Stimulated activated naive CD8-positive, alpha-beta T cell treated with anti-CD3 and anti-CD28 coated beads, Interleukin-15, Interleukin-2, amounts not matched to agents 100 U/mL and 50 U/mL, for 24 hours (primary cell): ENCODE measurements at places on chromosomes 2 and 18.

DNA sequence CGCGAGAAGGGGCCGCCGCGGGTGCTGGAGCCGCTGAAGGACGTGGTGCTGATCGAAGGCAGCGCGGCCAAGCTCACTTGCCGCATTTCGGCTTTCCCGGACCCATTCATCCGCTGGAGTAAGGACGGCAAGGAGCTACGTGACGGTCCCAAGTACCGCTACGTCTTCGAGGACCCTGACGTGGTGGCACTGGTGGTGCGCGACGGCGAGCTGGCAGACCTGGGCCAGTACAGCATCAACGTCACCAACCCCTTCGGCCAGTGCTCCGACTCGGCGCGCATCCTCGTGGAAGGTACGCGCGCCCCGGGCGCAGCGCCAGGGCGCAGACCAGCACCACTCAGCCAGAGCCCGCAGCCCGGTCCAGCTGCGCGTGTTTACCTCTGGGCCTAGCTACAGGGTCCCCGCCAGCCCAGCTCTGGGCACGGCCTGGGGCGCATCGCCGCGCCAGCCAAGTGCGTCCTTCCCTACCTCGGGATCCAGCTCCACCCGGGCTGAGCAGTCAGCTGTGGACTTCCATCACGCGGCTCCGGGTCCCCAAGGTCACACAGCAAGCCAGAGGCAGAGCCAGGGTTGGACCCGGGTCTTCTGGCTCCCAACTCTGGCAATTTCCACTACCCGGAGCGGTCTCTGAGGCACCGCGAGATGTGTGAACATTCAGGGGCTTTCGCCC lies 1.7 kb upstream of the GMPPA start:
- DNase-seq, result no peak

DNA sequence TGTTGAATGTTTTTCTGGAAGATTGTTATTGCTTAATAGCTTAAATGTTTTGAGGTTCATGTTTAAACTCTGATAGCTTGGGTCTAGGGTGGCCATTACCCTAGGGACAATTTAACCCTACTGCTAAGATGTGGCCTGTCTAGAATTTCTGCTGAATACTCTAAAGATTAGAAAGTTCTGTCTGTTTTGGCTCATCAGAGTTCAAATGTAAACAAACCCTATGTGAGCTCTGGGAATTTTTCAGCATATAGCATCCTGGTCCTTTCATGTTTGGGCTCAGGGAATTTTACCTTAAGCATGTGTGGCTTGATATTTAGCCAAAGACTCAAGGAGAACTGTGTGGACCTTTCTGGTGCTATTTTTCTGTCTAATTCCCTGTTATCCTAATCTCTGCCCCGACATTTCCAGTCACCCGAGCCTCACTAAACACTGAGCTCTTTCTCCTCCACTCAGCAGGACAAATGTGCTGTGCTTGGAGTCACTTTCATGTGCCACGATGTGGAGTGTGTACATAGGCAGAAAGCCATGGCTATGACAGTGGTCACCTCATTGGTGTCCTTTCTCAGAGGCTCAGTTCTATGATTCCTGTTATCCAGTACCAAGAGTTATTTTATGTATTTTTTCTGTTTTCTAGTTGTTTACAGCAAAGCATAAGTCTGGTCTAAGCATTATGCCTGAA lies 492.5 kb upstream of the SPHKAP start:
- DNase-seq, result no peak

DNA sequence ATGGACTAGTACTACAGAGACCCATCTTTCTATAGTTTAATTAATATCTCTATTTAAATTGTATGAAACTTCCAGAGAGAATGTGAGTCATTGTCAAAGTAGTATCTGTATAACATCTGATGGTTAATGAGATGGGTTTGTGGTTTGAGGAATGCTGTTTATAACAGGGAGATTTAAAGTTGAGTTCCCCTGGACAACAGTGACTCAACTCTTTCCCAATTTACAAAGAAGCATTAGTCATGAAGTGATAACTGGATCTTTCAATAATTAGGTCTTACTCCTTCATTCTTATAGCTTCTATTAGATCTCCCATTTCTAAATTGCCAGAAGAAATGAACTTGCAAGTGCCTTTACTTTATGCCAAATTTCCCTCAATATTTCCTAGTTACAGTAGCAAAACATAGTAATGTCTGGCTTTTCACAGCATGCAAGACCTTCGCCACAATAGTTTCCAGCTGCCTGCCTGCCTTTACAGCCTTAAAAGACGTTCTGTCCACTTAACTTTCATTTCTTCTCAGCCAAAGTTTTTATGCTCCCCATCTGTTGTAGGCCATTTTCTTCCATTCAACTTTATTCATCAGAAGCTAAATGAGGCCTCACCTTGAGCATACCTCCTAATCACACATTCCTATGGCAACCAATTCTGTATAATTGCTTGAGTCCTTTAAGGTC lies 47.7 kb upstream of the WDR75 start:
- no peak for DNase-seq

GRCh38 chr2:143674051-143674450 lies 544.8 kb downstream of the ARHGAP15 start:
- no peak for DNase-seq

- DNase-seq, result no peak
Measured at GRCh38 chr2:71583876-71584275, 130.5 kb downstream of the DYSF start.

- DNase-seq, result no peak
Measured at GRCh38 chr2:223731503-223731902, 105.9 kb downstream of the AP1S3 start.

- DNase-seq, result no peak
Measured at GRCh38 chr18:45999536-45999935, 32.4 kb upstream of the EPG5 start.

DNA sequence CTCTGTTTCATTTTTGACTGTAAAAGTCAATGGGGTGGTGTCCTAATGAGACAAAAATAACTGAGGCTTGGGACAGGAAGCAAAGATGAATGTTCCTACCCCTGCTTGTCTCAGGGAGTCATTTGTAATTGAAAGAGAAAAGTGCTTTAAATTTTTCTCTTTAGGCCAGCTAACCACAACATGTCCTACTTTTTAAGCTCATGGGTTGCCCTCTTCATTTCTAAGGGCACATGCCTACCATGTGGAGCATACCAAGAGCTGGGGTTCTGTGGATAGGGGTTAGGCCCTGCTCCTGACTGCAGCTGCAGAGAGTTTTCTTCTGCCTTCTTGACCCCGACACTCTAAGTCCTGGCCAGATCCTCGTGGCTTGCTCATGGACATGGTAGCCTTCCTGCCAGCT lies 96.8 kb upstream of the ARL4C start:
- no peak for DNase-seq

GRCh38 chr2:218010140-218010983 lies 7.6 kb upstream of the TNS1 start:
- peak; percentile 41 for DNase-seq

DNA sequence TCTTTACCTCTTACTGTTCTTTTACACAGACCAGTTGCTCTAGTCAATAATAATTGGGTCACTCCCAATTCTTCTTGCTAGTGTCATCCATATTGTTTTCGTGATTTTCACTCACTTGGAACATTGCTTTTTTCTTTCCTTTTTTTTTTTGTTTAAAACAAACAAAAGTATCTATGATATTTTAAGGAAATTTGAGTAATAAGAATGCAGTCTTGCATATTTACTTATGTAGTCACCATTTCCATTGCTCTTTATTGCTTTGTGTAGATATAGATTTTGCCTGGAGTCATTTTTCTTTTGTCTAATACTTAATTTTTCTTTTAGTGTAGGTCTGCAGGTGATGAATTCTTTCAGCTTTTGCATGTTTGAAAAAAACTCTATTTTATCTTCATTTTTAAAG lies 71.9 kb downstream of the WDR7 start:
- DNase-seq, result no peak

DNA sequence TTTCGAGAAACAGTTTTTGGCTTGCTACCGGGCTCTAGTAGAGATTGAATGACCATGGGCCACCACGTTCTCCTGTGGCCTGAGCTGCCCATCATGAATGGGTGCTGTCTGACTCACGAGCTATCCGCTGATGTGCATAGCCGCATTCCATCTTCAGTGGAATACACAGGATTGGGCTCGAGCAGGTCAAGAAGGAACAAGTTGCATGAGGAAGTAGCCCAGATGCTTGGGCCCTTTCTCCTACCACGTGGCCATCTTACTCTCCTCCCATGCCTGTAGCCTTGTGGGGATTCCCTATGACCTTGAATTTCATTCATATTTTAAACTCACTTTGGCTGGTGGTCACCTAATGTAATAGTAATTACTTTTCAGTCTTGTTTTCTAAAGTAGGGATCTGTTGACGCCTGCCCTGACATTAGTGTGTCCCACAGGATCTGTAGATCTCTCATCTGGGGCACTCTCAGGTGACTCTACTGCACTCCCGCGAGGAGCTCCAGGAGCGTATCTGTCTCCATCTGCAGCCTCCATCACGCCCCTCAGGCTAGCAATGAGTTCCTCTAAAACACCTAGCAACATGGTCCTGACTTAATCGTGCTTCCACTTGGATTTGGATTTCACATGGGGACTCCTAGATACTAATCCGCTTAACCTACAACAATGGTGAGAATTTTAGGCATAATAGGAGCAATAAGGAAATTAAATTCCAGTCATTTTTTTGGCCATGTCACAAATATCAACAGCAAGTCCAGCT lies 67.8 kb downstream of the PSMG2 start:
- DNase-seq, result no peak

GRCh38 chr2:154992826-154993225 lies 294.3 kb downstream of the KCNJ3 start:
- DNase-seq, result no peak

- DNase-seq, result no peak
Measured at GRCh38 chr2:173589604-173590275, 235.1 kb downstream of the CDCA7 start.

DNA sequence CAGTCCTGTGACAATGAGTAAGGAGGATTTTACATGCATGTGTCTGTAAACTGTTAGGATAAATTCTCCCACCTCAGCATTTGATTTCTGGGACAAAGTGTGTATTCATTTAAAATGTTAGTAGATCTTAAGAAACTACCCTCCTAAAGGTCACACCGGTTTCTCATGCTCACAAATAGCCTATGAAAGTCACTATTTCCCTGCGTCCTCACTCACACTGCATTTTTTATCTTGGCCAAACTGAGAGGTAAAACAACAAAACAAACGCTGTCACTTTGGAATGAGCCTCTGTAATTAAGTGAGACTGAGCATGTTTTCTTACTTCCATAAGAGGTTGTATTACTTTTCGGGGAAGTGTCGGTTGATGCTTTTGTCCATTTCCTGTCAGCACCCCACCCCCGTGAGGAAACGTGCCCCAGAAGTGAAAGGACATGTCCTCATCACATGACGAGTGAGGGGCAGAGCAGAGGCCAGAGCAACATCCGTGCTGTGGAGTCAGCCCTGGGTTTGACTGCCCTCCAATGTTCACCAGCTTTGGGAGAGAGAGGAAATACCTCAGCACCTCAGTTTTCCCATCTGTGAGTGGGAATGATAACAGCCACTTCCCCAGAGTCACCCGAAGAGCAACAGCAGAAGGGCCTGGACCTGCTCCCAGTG lies 3.1 kb downstream of the GYPC start:
- peak; percentile 69 for DNase-seq

DNA sequence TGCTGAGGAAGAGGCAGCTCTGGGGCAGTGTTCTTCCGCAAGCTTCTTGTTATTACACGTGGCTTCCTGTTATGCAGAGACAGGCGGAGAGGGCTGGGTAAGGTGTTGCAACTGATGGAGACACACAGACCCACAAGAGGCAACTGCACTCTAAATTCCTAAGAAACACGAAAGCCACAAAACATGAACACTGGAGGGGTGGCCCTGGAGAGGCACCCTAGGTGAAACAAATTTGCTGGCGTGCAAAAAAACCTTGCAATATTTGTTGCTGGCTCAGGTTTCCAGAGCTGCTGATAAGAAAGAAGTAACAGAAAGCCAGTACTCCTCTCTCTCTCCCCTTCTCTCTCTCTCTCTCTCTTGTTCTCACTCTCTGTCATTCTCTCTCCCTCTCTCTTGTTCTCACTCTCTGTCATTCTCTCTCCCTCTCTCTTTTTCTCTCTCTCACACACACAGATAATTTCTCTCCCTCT lies 31.8 kb downstream of the ARHGAP25 start:
- DNase-seq, result peak; percentile 54

- no peak for DNase-seq
Measured at GRCh38 chr2:148909114-148909513, 34.1 kb downstream of the KIF5C start.

- no peak for DNase-seq
Measured at GRCh38 chr2:78701546-78701945, 324.0 kb upstream of the REG3G start.

DNA sequence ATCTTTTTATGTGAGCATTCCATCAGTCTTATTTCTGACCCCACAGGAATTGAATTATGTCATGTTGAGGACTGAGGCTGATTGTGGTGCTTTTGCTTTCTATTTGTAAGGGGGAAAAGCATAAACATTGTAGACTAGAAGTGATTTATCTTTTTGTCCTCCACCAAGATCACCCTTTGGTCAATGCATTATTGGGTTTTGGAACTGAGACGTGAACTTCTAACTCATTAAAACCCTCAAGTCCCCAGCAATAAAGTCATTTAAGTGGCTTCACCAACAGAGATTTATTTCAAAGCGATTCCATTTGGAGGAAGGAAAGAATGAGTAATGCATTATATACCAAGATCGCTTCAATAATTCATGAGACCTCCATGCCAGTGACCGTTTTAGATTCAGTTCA lies 75.5 kb upstream of the TXNDC2 start:
- no peak for DNase-seq

DNA sequence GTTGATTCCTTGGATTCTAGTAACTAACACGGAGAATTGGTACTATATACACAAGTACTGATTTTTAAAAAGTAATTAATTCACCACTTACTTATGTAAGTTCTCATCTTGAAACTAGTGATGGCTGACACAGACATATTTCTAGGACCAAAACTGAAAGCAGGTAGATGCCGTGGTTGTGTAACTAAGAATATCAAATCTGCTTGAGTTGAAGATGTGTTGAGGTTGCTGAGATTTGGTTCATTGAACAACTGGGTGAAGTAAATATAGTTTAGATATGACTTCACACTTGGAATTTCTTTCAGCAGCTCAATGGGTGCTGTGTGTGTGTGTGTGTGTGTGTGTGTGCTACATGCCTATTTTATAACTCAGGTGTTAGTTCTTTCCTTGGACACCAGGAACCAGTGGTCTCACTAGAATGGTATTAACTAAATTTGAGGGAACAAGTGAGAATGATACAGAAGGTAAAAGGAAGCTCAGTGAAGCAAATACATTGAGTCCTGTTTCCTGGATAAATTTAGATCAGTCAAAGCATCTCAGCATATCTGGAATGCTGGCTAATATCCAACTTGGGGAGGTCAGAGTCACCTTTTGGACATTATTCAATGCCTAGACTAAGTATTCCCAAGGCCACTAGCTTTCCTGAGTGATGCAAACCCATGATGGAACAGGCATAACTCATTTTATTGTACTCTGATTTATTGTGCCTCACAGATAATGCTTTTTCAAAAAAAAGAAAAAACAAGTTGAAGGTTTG lies 110.7 kb upstream of the ZEB2 start:
- no peak for DNase-seq

DNA sequence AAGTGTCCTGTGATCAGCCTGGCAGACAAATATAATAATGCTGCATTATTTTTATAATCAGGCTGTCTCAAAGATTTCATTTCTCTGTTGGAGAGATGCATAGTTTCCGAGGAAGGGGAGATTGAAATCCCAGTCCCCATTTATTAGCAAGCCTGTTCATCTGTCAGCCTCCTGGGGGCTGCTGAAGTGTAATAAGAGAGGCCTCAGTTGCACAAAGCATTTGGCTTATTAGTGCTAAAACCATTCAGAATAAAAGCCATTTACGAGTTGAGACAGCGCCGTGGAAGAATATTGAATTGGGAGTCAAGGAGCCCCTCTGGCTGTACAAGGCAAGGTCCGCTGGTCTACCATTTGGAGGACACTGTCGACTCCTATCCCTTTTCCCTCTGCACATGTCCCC lies 6.1 kb downstream of the GPR39 start:
- no peak for DNase-seq
